Right lung (tissue), 10 donors: ENCODE measurements at places on chromosomes 2 and 18.

GRCh38 chr18:35110554-35111485 lies 69.6 kb downstream of the MAPRE2 start:
- DNase-seq = no peak

DNA sequence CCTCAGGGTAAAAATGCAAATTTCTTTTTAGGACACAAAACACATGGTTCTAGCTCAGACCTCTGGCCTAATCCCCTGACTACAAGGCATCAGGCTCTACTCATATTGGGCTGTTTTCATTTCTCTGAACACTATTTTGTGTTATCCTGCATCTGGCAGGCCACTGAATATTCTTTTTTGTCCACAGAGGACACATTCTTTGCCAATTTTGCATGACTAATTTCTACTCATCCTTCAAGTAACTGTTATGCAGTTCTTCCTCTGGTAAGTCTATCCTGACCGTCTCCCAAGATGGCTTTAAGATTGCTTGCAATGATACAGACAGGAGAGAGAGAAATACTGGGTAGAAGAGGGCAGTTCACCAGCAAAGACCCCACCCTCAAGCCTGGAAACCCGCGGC lies 107.6 kb upstream of the RGPD4 start:
- DNase-seq = no peak

DNA sequence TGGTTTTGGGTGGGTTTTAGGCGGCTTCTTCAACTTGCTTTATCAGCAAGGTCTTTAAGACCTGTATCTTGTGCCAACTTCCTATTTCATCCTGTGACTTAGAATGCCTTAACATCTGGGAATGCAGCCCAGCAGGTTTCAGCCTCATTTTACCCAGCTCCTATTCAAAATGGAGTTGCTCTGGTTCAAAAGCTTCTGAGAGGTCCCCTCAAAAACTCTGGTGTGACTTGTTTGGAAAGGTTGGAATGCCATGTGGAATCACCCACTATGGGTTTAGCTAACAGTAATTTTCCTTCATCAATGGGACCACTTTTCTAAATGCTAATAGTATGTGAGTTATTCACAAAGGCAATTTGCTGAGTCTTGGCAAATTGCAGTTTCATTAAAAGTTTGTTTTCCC lies 509.4 kb upstream of the SMIM21 start:
- DNase-seq = no peak

DNA sequence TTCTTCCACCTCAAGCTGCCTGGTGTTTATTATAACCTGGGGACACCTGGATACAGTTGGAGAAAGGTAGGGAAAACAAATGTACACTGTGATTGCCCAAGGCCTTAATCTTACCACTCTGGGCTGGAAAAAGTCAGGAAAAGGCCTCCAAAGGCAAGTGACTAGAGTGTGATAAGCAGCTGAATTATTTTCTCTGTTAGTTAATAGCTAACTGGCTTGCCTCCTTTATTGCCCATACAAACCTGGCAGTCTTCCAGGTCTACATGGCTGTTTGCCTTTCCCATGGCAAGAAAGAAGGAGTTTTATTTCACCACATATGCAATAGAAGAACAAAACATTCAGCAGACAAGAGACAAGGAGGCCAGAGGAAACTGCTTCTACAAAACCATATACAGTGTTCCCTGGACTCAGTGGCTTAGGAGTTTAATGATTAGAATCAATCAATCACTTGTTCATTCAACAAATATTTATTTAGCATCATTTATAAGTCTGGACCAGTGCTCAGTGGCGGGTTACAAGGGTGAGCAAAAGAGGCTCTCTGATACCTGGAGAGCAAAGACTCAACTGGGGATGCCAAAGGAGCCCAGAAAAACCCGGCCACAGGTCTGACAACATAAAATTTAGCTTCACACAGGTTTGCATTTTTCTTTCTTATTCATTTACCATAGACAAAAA lies 27.5 kb upstream of the SUCLG1 start:
- peak; percentile 88 for DNase-seq

DNA sequence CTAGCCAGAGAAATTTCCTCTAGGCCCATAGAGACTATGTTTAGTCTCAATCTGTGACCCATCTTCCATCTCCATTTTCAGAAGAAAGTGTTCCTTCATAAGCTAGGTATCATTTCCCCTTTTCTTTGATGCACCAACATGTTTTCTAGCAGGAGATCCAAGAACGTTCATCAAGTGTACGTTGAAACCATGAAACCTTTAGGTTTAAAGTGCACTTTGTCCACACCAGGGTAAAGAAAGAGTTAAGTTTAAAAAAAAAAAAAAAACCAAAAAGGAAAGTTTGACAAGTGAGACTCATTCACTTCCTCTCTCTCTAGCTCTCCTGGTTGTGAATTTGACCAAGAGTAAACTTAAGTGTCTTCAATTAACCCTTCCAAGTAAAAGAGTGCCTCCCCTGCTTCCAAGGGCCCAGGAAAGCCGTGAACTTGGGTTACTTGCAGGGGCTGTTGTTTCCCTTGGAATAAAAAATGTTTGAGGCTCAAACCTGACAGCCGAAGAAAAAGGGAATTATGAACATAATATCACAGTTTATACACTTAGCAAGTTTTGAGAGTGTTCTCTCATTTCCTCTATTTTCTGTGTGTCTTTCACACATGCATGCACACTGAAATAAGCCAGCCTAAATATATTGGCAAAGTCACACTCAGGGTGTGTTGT lies 56.7 kb downstream of the LBH start:
- no peak for DNase-seq

- no peak for DNase-seq
These were observed 68.5 kb downstream of the AGPS start for GRCh38 chr2:177460973-177461585.
